ENCODE measurements at places on chromosomes 4 and X.

- no peak for DNase-seq
Observed at GRCh38 chrX:153379971-153380581, 21.1 kb downstream of the PNMA6E start.

DNA sequence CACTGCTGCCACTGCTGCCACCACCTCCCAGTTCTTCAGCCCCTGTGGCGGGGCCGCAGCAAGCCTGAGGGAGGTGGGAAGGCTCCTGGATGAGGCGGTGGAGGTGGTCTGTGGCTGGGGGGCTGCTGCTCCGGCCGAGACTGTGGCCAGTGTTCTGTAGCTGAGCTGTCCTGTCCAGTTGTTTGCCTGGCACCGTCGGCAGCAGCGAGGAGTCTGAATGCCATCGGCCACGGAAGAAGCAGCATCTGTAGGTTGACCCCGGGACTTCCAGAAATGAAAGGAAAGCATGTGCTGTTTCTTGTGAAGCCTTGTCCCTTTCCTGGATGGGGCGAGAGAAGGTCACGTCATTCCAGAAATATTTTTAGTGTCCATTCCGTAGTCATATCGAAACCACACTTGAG, 3.3 kb downstream of the C4orf54 start:
- no peak for DNase-seq

- DNase-seq: no peak
Observed at GRCh38 chr4:3046162-3046561, 28.2 kb downstream of the HTT-AS start.

GRCh38 chrX:46792810-46793188, 33.9 kb upstream of the SLC9A7 start:
- no peak for DNase-seq

DNA sequence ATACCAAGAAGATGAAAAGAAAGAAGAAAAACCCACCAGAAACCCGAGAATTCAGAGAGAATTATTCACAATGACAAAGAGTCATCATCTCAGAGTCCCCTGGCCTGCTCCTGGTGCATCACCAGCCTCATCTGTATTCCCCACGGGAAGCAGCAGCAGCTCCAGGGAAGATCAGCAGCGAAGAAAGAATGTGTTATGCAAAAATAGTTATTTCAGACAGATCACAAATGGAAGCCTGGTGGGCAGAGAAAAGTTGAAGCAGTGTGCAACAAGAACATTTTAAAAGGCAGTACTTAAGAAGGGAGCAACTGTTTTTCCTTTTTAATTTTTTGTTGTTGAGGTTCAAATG, 189.2 kb downstream of the PPP3CA start:
- no peak for DNase-seq

DNA sequence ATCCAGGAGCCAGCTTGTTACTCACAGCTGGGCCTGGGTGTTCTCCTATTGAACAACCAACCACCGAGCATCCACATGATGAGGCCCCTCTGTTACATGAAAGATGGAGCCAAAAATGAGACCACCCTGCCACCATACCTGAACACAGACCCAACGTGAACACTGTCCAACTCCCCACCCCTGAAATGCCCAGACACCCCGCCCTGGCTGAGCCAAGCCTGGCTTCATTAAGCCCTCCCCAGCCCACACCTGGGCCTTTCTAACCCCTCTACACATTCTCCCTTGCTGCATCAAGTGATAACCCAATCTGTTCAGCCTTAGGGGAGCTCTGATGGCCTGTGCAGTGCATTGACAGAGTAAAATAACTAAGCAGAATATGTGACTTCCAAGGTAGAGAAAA, 80.7 kb downstream of the EVC start:
- DNase-seq: no peak

GRCh38 chr4:187212446-187213080, 488.9 kb upstream of the FAT1 start:
- no peak for DNase-seq

DNA sequence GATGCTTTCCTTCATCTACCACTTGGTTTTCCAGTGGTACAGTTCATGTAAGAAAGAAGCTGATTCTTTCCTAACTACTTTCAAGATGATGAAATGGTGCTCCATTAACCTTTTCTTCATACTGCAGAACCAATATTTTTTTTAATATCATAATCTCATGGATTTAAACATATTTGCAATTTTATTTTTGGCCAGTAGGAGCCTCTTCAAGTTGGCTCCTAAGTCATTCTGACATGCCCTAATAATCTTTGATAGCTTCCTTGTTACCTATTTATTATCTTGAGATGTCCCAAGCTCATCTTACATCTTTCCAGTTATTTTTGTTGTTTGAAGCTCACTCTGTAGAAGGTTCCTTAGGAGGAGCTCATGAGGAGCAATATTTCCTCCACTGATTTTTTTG, 170.2 kb downstream of the APBB2 start:
- DNase-seq: no peak

- no peak for DNase-seq
Observed at GRCh38 chr4:3729882-3730226, 36.3 kb upstream of the ADRA2C start.

- no peak for DNase-seq
Observed at GRCh38 chrX:138067415-138067814, 501.5 kb downstream of the ZIC3 start.

GRCh38 chrX:314781-315595, 3.6 kb downstream of the GTPBP6 start:
- no peak for DNase-seq

DNA sequence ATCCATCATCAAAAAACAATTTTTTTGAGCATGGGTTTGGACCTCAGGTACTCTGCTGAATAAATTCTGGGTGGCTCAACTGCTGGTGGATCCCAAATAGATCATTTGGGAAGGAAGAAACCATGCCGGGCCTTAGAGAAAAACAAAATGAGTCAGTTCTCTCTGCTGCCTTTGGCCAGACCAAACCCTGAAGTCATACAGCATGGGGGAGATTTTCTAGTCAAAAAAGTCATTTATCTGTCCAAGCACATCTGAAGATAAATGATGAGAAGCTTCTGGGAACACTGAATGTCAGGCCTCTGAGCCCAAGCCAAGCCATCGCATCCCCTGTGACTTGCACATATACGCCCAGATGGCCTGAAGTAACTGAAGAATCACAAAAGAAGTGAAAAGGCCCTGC, 261.4 kb downstream of the DHX15 start:
- no peak for DNase-seq

GRCh38 chr4:21768349-21769310, 179.9 kb downstream of the KCNIP4 start:
- no peak for DNase-seq

GRCh38 chrX:21559417-21559816, 98.7 kb downstream of the KLHL34 start:
- DNase-seq: no peak

GRCh38 chr4:170388255-170388654, 298.5 kb upstream of the AADAT start:
- DNase-seq: no peak

GRCh38 chr4:90840828-90841227, 713.6 kb downstream of the CCSER1 start:
- DNase-seq: no peak
